Activated CD4-positive, alpha-beta T cell treated with anti-CD3 and anti-CD28 coated beads for 4 hours (primary cell): ENCODE measurements at places on chromosomes 2 and 18.

GRCh38 chr2:121075006-121075551, 209.9 kb downstream of the TFCP2L1 start:
- DNase-seq = no peak

GRCh38 chr2:233919319-233919718, 2.1 kb downstream of the TRPM8 start:
- DNase-seq = no peak

DNA sequence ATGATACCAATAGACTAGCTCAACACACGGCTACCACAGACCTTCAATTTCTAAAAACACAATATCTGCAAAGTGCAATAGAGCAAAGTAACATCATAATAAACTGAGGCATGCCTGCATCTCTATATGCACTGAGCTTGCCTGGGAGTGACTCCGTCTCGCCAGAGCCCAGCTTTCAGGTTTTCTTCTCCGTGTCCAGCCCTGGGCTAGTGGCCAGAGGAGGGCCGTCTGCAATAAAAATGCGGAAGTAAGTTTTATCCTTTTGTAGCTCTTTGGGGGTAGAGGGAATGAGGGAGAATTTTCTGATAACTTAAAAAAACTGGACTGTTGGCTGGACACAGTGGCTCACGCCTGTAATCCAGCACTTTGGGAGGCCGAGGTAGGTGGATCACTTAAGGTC, 41.0 kb upstream of the GPR17 start:
- DNase-seq = no peak

DNA sequence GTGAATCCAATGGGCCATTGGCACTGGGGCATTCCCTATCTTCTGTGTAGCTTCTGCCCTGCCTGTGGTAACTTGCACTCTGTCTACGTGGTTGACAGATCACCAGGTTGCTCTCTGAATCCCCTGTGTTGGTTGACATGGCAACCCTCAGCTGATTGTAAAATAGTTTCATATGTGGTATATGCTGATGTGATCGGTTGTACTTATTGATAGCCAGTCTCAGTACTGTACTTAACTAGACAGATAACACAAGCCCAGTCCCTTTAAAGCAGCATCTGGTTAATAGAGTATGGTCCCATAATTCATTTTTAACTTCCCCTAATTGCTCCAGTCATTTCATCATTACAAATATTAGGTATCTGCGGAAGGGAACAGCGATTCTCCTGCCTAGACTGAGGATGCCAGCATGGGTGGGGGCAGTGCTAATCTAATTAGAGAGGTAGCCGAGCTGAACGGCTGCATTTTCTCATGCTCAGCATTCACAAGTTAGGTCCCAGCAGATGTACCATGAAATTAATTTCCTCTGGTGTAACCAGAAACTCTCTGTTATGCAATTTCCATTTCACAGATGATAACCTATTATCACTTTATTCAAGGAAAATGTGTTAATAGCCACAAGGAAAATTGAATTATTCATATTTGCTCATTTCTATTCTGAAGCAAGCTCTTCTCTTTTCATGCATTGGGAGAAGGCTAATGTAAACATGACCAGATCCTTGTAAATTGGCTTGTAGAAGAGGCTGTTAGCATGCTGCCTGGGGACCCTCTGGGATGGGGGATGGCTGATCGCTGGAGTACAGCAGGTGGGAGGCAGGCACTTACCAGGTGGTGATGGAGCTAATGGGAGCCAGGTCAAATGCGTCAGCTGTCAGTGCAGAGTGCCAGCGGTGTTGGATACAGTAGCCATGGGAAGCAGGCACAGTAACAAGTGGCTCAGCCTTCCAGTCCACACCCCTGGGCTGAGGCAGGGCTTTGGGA, 608.3 kb downstream of the GALR1 start:
- DNase-seq = no peak
